ENCODE measurements at places on chromosomes 4 and X. TPM values are rescaled to one million over a fixed set of nuclear protein-coding genes. Genes with fewer than 3 reads are reported as not detected.

The EXOC1L gene
- total RNA-seq = not detected

The PHKA1 gene
- 4.9 TPM for total RNA-seq

The FGFBP2 gene
- not detected for total RNA-seq

The GAGE12H gene
- total RNA-seq = not detected

The LNX1 gene
- 1.0 TPM for total RNA-seq

The TADA2B gene
- 12.2 TPM for total RNA-seq

The CFAP99 gene
- not detected for total RNA-seq

The FNIP2 gene
- total RNA-seq = 12.9 TPM

Data from mesangial cell (primary cell).